Urothelium cell line (cell line): ENCODE measurements at places on chromosomes 7 and 10.

DNA sequence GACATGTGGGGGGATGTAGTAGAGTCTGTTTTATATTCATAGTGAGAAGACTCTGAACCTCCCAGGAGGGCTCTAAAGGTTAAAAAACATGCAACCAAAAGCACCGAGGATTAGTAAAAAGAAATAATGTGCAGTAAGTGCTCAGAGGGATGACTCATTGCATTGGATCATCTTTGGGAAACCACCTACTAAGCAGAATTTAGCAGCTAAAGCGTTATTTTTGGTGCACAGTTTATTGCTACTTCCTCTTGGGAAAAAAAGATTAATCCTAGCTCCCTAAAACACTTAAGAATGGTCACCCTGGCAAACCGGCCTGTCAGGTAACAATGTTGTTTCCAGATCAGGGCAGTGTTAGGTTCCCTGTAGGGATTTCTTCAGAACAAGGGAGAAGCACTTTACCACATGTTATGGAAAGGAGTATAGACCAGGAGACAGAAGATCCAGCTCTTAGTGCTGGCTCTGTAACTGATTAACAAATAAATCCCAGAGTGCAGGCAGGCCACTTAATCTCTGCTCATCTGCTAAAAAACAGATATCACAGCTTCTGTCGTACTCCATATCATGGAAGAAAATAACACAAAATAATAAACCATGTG is 44.8 kb upstream of the FAM133B start:
- peak; percentile 59 for DNase-seq

- DNase-seq = peak; percentile 9
Observed at GRCh38 chr10:1289591-1289990, 233.4 kb downstream of the WDR37 start.

GRCh38 chr7:139647085-139647484 is 123.6 kb downstream of the CLEC2L start:
- DNase-seq = no peak

DNA sequence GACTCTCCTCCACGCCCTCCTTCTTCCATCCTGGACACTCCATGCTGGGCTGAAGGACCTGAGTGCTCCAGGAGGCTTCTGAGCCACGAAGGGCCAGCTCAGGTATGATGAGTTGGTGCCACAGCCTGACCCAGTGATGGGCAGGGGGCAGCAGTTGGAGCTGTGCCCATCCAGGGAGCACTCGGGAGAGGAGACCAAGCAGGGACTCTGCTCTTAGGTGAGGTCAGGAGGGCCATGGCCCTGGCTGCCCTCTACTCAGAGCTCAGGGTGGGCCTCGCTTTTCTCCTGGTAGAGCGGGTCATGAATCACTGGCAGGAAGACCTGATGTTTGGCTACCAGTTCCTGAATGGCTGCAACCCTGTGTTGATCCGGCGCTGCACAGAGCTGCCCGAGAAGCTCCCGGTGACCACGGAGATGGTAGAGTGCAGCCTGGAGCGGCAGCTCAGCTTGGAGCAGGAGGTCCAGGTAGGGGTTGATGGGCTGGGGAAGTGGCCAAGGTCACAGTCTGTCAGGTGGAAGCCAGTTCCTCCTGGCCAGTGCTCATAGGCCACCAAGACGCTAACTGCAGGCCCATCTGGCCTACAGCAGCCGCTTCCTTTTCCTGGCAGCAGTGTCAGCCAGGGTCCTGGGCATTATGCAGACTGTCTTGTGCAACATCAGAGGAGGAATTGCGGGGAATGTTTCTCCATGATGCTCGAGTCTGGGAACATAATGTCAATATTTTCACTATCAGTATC is 50.8 kb downstream of the ALOX5 start:
- DNase-seq = no peak

DNA sequence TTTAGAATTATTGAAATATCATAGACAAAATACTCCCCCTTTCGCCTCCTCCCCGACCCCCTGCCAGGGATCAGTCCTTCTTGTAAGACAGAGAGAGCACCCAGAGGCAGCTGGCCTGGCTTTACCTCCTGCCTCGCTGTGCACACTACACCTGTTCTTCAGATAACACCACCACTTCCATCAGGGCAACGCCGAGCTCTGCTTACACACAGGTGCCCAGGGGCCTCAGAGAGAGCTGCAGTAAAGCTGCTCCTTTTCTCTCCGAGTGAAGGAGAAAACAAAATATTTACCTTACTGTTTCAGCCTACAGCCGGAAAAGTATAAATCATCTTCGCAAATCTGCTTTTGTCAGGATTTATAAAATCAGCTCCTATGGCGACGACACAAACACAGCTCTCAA is 80.7 kb downstream of the HIPK2 start:
- no peak for DNase-seq

GRCh38 chr10:103692952-103693811 is 162.2 kb downstream of the SH3PXD2A start:
- peak; percentile 73 for DNase-seq

- DNase-seq = no peak
Observed at GRCh38 chr10:122296363-122297120, 25.4 kb downstream of the BTBD16 start.

DNA sequence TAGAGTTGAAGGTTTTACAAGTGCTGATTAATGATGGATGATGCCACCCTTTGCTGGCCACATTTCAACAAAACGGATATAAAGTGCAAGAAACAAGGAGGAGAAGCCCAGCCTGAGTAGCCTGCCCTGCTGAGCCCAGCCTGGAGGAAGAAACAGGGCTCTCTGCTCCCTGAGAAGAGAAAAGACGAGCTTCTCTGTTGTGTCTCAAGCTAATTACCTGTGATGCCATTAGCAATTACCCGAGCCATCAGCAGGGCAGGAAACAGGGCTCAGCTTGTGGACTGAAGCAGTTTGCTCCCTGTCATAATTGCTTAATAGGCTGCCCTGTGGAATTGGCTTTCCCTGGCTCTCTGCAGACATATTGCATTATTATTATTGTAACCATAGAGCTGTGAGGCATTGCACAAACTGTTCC is 709.3 kb upstream of the AUTS2 start:
- no peak for DNase-seq

GRCh38 chr7:136104269-136104603 is 127.1 kb upstream of the MTPN start:
- DNase-seq = no peak

DNA sequence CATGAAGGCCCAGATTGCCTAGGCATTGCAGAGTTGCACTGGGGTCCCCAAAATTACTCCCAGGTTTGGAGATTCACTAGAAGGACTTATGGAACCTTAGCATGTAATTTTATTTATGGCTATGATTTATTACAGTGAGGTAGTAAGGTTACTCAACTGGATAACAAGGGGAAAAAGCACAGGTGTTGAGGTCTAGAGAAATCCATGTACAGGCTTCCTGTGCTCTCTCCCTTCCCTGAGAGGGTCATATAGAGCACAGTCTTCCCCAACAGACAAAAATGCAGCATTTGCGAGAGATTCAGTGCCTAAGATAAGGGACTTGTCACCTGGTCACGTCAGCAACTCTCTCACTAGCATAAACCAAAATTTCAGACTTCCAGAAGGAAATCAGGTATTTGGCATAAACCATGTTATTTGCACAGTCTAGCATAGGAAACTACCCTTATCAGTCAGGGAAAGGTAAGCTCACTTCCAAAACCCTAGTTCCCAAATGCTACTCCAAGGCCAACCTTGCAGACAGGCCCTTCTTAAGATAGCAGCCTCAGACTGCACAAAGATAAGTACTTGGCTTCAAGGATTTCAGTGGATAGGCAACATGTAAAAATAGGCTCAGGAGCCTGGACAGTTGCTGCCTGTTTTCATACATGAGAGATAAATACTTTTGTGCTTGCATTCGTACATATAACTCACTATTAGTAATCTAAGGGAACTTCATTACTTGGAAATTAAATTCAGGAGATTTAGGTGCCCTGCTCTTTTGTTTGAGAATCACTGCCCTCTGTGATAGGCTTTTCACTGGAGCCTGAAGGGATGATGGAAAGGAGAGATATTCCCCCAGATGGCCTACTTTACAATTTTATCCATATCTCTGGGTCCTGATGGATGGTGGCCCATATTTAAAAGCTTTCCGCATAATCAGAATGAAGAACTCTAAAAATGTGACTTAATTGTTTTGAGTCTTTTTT is 378.4 kb upstream of the LRGUK start:
- no peak for DNase-seq

DNA sequence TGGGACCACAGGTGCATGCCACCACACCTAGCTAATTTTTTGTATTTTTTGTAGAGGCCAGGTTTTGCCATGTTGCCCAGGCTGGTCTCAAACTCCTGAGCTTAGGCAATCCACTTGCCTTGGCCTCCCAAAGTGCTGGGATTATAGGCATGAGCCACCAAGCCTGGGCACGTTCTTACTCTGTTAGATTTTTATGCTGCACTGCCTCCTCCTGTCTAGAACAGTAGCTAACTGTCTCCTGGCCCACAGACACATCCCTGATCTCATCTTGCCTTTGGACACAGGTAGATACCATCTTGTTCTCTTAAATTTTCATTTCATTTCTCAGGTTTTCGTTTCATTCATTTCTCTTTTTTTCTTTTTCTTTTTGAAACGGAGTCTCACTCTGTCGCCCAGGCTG is 41.1 kb downstream of the BLVRA start:
- DNase-seq = no peak

GRCh38 chr10:88728107-88728763 is 22.2 kb downstream of the LIPK start:
- DNase-seq = no peak

GRCh38 chr7:47670729-47671128 is 88.8 kb upstream of the TNS3 start:
- DNase-seq = no peak

GRCh38 chr10:94011296-94011695 is 17.6 kb downstream of the PLCE1 start:
- no peak for DNase-seq

- DNase-seq = no peak
Observed at GRCh38 chr10:49649294-49649693, 30.2 kb upstream of the C10orf53 start.

DNA sequence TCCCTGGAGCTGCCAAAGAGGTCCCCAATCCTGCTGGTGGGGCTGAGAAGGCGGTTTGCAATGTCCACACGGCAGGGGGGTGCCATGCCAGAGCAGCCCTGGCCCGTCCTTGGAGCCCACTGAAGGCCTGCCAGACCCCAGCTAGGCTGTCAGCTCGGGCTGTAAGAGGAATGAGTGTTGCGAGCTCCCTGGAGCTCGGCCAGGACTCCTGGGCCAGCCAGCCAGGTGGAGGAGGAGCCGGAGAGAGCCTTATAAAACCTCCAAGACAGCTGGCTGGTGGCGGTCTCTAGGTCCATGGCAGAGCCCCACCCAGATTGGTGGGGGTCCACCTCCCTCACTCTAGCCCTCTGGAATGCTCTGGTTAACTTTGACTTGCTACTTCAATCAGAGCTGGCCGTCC is 55.1 kb upstream of the CALN1 start:
- no peak for DNase-seq

GRCh38 chr10:86282664-86283465 is 83.7 kb downstream of the GRID1 start:
- no peak for DNase-seq

GRCh38 chr10:94224656-94225055 is 138.1 kb downstream of the NOC3L start:
- DNase-seq = no peak

GRCh38 chr10:33335801-33336581 is 1.5 kb upstream of the NRP1 start:
- DNase-seq = peak; percentile 30

DNA sequence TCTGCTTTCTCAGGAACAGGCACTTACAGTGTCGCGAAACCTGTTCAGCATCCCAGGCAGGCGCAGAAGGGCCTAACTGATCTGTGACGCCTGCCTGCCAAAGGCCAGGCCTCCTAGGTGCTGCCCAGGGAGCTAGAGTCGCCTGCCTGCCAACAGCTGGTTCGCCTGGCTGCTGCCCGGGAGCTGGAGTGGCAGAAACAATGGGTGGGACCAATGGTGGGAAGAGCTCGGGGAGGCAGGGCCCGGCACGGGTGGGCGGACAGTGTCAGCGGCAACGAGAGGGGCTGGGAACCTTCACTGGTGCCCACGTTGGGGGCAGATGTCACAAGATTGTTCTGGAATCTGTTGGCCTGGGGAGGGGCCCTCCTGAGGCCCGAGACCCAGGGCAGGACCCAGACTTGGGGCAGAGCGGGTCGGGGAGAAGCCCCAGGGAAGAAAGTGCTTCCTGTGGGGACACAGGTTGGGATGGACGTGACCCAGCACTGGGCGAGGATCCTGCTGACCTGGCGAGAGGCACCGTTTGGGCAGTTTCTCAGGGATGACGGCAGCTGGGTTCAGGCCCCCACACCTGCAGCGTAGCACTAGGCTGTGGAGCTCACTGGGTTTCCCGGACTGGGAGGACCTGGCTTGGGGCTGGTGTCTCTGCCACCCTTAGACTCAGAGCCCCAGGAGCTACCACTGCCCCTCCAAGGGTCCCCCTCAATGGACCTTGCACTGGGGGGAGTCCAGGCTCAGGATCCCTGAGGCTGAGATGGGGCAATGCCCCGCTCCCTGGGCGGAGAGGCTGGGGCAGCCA is 181.8 kb downstream of the ELFN1 start:
- no peak for DNase-seq

DNA sequence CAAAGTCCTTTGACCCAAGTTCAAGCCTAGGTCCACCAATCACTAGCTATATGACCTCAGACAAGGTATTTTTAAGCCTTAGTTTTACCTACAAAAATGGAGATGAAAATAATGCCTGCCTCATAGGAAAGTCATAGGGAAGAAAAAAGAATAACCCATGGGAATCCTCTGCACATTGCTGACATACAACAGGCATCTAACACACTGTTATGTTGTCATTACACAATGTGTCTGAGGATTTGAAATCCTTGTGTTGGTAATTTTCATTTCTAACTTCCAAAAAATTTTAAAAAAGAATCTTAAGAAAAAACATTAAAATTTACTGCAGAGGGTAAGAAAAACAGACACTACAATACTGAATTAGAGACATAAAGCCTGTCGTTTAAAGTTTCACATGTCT is 5.7 kb downstream of the ANK3 start:
- DNase-seq = no peak

GRCh38 chr7:47038621-47039020 is 543.3 kb downstream of the TNS3 start:
- DNase-seq = no peak
